GM12878 (cell line): ENCODE measurements at places on chromosomes 5 and 9. TPM values are rescaled to one million over a fixed set of nuclear protein-coding genes. Genes with fewer than 3 reads are reported as not detected.

The DOLPP1 gene
- total RNA-seq: 15.2 TPM in 2 replicates

The DMGDH gene
- total RNA-seq: 0.56 TPM in 1 of 2 replicates, not detected in the other

The FBXO4 gene
- 14.8 and 16.5 TPM in 2 replicates for total RNA-seq

The SHOC1 gene
- not detected in 2 replicates for total RNA-seq

The CAPSL gene
- total RNA-seq: not detected in 2 replicates

The MUSK gene
- total RNA-seq: 0.08 TPM in 1 of 2 replicates, not detected in the other

The STING1 gene
- 49.6 and 53.3 TPM in 2 replicates for total RNA-seq

The SLC36A3 gene
- total RNA-seq: not detected in 2 replicates

The RNF183 gene
- total RNA-seq: not detected in 2 replicates
